ENCODE measurements at places on chromosomes 1 and 21.

- DNase-seq: no peak
These were observed 7.0 kb upstream of the IL6R start for GRCh38 chr1:154398141-154398540.

GRCh38 chr1:24438423-24438901 lies 22.9 kb downstream of the NIPAL3 start:
- DNase-seq: no peak

GRCh38 chr21:46226146-46226545 lies 2.4 kb downstream of the LSS start:
- DNase-seq: no peak

GRCh38 chr21:40057331-40057730 lies 190.1 kb downstream of the PCP4 start:
- DNase-seq: no peak

DNA sequence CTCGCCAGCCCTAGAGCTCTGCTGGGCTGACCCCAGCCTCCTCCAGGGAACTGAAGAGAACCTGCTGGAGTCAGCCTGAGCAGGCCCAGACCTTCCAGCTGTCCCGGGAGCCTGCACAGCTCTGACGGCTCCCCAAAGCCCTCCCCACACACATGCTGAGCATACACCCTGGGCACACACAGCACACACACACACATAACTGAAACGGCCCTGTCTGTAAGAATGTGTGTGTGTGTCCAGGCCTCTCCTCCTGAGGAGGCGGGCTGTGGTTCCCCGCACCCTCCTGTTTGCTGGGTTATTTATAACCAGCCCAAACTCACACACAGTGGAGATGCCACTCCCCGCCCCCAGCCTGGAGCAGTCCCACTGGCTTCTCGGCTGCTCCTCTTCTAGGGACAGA lies 20.2 kb downstream of the SDC3 start:
- no peak for DNase-seq

DNA sequence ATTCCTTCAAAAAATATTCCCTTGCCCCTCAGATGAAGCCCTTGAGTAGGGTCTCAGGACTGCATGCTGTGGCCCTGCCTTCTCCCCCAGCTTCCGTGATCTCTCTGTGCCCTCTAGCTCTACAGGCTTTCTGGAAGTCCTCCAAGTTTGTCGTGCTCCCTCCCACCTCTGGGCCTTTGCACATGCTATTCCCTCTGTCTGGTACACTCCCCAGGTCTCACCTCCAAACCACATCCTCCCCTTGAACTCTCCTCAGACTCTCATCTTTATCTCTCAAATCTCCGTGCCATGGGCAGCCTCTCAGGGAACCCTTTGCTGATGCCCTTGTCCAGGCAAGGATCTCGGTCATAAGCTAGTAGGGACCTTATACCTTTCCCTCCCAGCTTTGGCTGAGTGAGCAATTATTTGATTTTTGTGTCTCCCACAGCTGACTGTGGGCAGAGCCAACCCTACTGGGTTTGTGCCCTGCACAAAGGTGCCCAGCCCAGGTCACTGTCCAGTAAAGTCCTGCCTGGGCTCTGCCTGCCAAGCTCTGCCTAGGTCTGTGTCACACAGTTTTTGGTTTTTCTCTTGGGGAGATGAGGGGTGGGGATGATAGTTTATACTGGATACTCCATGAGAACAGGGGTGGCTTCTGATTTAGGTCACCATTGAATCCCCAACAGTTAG lies 188.1 kb downstream of the ZNF281 start:
- no peak for DNase-seq

- DNase-seq: no peak
These were observed 62.7 kb upstream of the IPO9 start for GRCh38 chr1:201766131-201766866.

- peak; percentile 2 for DNase-seq
These were observed 120.8 kb downstream of the LMO4 start for GRCh38 chr1:87449348-87449963.

DNA sequence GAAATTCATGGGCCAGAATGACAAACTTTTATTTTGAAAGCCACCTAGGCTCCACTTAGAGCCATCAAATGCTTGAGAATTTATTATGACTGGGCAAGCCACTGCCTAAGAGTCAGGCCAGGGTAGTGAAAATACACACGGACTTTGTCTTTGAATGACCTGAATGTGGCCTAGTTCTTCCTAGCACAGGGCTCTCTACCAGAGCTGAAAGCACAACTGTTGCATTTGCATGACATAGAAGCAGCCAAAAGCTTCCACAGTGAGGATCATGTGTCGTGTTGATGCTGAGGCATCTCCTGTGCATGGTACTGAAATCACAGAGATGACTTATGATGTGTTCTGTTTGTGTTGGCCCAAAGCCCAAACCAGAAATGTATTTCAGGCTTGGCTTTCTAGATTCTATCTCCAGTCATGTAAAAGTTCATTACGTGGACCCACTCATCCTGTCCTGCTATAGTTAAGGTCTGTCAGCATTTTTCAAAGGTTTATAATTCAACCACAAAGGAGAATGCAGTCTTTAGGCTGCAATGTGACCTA lies 164.0 kb upstream of the UBE2U start:
- no peak for DNase-seq

All from activated gamma-delta T cell treated with anti-CD3 and anti-CD28 coated beads, Interleukin-2, amount 50 U/mL, for 16 hours (primary cell).